ENCODE measurements at places on chromosomes 12 and 14.

GRCh38 chr14:102652194-102652593, 59.7 kb downstream of the RCOR1 start:
- no peak for DNase-seq

DNA sequence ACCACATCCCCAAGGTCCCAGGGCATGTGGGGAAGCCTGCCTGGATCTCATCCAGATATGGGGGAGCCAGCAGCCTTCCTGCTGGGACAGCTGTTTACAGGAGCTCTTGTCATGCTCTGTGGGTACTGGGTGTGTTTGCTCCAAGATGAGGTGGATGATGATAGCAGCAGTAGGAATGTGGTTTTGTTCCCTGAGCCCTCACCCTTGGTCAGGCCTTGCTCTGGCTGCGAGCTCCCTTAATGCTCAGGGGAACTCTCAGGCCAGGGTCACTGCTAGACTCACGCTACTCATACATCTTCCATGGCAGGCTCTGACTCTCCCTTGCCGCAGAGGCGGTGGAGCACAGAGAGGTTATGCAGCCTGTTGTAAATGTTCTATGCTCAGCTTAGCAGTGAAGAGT, 990.3 kb downstream of the AACS start:
- DNase-seq = no peak

GRCh38 chr14:99735189-99736135, 51.4 kb downstream of the CYP46A1 start:
- no peak for DNase-seq

DNA sequence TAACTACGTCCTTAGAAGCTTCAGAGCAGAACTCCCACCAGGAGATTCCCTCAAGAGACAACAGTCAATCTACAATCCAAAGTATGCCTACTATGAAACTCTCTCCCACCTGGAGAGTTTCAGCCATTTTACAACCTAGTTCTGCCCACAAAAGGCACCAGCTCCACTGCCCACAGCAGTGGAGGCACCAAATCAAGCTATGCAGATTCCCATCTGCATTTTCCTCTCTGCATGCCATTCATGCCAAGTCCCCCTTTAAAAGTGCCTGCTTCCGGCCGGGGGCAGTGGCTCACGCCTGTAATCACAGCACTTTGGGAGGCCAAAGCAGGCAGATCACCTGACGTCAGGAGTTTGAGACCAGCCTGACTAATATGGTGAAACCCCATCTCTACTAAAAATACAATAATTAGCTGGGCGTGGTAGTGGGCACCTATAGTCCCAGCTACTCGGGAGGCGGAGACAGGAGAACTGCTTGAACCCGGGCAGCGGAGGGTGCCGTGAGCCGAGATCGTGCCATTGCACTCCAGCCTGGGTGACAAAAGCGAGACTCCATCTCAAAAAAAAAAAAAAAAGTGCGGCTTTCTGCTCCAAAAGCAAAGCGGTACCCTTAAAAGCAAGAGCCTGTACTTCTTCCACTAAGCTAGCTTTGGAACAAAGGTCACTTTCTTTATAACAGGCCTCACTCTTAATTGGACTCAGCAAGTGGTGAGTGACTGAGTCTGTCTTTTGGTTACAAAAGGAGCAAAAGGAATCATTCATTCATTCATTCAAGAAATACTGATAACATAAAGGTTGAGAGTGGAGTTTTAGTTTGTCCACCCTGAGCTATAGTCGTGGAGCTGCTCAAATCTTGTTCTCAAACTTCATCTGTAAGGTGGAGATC, 10.1 kb upstream of the DLGAP5 start:
- no peak for DNase-seq

DNA sequence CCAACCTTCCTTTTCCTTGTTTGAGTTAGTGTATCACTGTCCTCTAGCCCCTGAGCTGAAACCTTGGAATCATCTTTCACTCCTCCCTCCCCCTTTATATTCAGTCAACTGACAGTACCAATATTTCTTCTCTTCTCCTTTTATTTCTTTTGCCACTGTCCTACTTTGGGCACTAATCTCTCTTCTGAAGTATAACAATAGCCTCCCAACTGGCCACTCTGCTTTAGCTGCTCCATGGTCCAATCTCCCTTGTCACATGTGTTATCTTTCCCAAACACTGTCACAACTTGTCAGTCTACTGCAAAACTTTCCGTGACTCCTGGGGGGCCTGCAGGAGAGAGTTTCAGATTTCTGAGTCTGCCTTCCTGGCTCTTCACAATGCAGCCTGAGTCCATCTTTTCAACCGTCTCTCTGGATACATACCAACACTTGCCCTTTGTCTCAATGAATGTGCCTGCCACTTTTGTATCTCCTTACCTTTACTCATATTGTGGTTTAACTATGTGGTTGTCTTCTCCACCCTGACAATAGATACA, 471.2 kb downstream of the DIO2 start:
- no peak for DNase-seq
